Activated CD4-positive, alpha-beta T cell treated with anti-CD3 and anti-CD28 coated beads for 24 hours (primary cell): ENCODE measurements at places on chromosomes 6 and 20.

DNA sequence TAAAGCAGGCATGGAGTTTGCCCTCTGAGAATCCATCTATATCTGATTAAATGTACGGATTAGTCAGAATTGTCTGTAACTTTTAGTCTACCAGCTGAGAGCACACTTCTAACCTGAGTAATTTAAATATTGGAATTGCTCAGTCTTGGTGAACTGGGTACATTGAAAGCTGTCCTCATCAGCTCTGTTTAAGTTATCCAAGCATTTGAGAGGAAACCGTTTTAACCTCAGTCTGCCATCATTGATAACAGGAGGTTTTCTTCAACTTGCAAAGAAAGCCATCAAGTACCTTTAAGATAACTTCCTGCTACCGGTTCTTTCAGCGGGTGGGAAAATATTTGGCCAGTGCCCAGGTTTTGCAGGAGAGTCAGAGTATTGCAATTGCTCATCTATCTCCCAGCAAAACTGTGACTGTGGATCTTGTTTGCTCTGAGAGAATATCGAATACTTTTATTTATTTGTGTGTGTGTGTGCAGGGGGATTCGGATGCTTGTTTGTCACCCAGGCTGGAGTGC lies 31.1 kb upstream of the F13A1 start:
- no peak for DNase-seq

GRCh38 chr6:156821707-156822106 lies 44.5 kb downstream of the ARID1B start:
- DNase-seq, result no peak

DNA sequence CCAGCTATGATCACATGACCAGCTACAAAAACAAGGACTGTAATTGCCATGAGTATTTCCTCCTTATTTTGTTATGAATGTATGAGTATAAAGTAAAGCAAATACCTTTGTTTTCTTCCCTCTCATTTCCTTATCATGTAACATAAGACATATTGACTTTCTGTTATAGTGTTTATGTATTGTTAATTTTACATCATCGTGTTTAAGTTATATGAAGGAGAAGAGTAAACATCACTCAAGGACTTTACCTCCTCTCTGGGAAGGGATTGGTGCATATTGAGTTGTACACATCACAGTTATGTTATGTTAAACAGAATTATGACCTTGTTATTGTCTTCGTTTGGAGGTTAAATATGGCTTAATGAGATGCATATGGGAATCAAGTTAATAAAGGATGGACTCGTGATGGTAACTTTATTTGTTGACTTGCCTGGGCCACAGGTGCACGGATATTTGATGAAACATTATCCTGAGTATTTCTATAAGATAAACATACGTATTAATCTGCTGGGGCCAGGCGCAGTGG lies 57.3 kb upstream of the CNKSR3 start:
- DNase-seq, result no peak

DNA sequence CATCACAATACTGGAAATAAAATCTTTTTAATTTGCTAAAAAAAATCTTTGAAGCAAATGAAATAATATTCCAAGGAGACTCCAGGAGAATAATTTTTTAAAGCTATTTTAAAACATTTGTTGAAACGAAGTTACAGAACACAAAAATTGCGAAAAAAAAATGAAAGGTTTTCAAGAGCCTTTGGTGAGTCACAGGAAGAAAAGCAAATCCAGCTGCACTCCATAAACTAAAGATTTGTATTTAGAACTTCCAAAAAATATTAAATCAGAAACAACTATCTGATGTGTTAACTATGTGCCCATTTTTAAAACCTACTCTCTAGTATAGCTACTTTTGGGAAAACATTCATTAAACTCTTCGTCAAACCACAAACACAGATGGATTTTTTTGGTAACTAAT lies 23.6 kb downstream of the PDSS2 start:
- DNase-seq, result no peak

DNA sequence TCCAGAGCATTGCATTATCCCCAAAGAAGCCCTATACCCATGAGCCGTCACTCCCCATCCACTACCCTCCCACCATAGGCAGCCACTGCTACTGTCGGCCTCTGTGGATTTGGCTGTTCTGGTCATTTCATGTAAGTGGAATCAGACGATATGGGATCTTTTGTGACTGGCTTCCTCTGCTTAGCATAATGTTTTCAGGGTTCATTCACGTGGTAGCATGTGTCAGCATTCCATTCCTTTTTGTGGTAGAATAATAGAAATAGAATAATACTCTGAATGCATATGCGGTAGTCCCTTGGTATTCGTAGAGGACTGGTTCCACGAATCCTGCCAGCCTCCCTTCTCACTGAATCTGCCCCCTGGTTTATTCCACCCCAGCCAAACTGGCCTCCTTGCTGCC lies 402.6 kb upstream of the SULF2 start:
- DNase-seq, result no peak

DNA sequence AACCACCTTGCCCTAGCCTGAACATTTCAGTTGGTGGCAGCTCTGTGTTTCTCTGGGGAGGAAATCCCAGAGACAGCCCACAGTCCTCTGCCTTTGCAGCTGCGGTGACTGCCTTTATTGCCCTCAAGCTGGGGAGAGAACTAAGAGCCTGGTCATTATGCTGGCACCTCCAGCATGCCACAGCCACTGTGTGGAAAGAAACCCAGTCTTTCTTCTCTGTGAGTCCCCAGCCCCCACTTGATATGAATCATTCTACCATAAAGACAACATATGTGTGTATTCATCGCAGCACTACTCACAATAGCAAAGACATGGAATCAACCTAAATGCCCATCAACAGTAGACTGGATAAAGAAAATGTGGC lies 82.3 kb upstream of the RNF217 start:
- no peak for DNase-seq

GRCh38 chr20:43821795-43822194 lies 92.9 kb upstream of the TOX2 start:
- DNase-seq, result no peak

DNA sequence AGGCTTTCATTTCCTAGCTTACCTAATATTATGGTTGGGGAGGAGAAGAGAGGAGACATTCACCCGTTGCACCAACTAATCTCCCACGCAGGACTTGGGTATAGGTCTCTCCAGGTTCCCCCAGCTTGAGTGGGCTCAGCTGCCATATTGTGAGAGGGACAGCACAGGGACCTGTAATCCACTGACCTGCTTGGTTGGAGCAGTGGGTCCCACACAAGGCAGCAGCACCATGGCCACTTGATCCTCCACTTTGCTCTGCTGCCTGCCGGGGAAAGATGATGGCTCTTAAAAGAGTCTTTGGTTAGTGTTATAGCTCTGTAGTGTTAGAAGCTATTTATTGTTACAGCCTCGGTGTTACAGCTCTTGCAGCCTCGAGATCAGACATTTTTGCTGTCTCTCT lies 22.5 kb upstream of the ECHDC1 start:
- no peak for DNase-seq

DNA sequence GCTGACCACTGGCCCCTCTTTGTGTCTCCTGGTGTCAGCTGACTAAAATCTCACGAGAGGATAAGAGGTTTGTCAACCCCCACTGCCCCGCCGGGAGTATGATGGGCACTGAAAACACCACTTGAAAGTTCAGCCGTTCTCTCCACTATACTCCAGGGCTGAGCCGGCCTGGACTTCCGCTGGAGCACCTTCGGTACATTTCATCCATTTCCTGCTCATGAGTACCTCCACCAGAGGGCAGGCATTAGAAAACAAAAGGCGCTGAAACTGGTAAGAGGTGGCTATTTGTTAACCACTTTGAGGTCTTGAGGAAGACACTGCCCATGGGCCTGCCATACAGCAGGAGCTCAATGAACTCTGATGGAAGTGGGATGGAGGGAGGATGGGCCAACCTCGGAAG lies 17.9 kb upstream of the ANKRD60 start:
- no peak for DNase-seq

DNA sequence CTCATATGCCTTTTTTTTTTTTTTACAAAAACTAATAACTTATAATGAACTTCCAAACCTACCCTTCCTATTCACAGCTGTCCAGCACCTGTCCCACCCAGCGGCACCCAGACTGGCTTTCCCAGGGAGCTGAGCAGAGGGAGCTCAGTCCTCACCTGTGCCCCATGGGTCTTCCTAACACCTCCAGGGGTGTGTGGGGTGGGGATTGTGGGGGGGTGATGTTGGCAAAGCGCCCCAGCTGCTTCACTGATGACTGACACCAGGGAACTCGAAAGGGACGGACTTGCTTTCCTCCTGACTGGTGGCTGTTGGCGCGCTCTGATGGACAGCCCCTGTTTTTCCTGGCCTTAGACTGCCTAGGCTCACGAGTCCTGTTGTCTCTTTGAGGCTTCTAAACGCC lies 14.2 kb upstream of the SYNJ2 start:
- no peak for DNase-seq

DNA sequence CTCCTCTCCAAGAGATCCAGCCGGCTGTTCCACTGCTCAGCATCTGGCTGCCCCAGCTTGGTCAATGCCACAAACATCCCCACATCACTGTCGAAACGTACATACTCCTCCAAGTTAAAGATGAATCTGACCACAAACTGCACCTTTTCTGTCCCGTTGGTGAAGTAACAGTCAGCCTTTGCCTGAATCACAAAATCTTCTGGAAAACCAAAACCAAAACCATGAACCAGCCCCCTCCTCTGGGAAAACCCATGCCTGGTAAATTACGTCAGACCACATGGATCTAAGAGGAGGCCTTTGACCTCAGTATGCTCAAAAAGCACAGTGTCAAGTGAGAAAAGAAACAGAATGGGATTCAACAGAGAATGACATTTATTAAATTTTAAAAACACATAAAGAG lies 1.7 kb downstream of the HLA-DOB start:
- no peak for DNase-seq

GRCh38 chr6:12404651-12405050 lies 114.5 kb downstream of the EDN1 start:
- DNase-seq, result no peak

DNA sequence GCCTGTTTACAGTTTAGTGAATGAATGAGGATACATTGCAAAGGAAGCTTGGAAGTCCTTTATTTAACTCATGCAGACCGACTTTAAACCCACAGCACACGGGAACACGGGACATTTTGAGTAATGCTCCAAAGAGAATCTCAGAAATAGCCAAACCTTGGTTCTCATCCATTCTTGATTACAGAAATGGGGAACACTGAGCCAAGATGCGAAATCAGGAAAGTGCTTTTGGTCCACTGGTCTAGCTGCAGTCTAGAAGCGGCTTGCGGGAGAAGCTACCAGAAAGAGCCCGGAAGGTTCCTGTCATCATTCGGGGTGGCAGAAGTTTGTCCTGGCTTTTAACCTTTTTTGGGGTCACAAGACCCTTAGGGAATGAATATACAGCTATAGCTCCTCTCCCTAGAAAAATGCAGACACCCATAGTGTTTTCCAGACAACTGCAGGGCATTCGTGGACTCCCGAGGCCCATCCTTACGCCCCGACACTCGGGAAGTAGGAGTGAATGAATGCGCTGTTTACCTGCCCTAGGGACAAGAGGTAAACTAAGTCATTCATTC lies 475 bp upstream of the TMEM181 start:
- no peak for DNase-seq

GRCh38 chr6:118012944-118013343 lies 105.9 kb downstream of the SLC35F1 start:
- no peak for DNase-seq

- DNase-seq, result no peak
These were observed 38.4 kb downstream of the VSTM2L start for GRCh38 chr20:37941332-37941731.

DNA sequence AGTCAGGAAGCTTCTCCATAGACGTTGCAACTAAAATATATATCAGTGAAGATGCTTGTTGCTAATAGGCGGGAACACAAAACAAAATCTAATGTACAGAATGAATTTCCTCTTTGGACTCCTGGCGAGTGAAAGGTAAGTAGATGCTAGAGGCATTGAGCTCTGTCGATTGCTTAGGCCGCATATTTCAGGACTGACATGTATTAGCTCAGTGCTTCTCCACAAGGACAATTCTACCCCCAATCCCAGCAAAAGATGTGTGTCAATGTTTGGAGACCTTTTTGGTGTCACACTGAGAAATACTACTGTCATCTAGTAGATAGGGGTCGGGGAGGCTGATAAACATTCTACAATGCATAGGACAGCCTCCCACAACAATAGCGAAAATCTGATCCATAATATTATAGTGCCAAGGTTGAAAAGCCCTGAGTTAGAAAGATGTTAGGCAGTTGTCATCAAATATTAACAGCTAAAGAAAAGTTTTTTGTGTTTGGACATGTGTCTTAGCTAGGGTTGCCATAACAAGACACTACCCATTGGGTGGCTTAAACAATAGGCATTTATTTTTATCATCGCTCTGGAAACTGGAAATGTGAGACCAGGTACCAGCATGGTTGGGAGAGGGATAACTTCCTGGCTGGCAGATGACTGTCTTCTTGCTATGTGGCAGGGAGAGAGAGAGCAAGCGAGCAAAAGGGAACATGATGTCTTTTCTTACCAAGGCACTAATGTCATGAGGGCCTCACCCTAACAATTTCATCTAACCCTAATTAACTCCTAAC lies 48.0 kb upstream of the BCAS1 start:
- no peak for DNase-seq

GRCh38 chr6:37812841-37813240 lies 6.7 kb upstream of the ZFAND3 start:
- DNase-seq, result no peak
